Left ventricle myocardium superior (tissue), 1 donor: ENCODE measurements at places on chromosomes 11 and 22. TPM values are rescaled to one million over a fixed set of nuclear protein-coding genes. Genes with fewer than 3 reads are reported as not detected.
A peak's percentile ranks its signal among the peaks of the same experiment; 100 is the strongest.

DNA sequence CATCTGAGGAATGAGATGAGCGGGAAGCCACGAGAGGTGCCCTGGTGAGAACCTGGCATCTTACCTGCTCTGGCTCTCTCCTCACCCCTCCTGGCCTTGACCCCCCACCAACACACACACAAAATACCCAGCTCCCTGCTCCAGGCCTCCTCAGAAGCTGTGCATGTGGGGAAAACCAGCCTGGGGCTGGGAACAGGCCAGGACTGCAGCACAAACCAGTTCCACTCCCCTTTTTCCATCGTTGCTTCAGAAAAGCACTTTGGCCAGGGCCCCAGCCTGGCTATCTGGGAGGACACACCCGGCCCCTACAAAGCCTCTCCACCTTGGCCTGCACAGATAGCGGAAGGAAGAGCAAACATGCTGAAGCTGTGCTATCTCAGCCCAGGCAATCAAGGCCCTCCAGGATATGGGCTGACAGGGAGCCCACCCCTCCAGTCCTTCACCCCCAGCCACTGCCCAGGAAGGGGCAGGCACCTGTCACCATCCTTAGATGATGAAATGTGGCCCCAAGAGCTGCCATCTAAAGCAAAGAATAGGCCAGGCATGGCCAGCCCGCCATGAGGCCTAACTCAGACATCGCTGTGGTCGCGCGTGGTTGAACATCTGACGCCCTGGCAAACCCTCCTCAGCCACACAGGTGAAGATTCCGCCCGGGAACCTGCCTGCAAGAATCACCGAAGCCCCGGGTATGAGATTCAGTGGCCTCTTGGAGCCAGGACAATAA, 35.4 kb downstream of the PISD start:
- no peak for DNase-seq

The XKR3 gene
- not detected for total RNA-seq

The TRIM66 gene
- 2.6 TPM for total RNA-seq

The RCOR2 gene
- 14.5 TPM for total RNA-seq

The SLC25A18 gene
- 2.2 TPM for total RNA-seq

GRCh38 chr22:23466351-23466750, 113.7 kb downstream of the IGLL1 start:
- no peak for DNase-seq

DNA sequence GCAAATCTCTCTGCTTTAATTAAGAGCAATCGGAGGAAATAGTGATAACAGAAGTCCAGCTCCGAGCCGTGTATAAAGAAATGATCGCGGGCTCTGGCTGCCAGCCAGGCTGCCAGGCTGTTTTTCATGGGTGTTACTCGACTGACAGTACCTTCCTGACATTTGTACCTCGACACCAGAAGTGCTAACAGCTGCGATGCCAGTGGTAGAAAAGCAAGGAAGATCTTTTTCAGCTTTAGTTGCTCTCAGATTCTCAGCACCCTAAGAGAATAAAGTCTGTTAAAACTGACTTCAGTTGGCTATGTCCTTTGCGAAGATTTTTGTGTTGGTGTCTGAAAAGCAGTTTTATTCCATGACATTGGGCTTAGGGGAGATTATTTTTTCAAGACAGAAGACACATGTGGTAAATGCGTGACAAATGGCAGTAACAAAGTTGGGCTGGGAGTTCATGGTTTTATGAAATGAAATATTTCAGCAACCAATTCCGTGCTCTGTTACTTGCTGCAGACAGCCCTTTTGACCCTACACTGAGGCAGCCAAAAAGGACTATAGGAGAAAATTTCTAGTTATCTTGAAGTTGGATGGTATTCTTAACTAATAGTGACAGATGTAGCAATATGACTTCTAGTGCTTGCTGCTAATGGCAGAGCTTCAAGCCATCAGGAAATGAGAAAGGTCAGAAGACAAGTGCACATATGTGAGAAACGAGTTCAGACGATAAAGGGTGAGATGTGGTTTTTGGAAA, 296.2 kb downstream of the CNTN5 start:
- peak; percentile 71 for DNase-seq

DNA sequence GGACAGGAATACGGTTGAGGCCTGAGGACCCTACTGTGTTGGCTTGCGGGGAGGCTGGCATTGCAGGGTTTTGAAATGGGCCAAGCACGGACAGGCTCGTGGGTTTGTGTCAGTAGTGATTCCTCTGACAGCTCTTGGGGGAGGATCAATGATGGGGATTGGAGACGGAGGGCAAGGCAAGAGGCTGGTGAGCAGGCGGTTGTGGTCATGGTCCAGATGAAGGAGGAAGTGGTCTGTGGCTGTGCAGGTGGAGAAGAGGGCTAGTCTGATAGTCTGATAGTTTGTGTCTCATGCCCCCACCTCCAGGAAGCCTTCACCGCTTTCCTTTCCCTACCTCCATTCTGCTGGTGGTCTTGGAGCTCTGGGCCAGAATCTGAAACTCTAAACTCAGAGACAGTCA, 3.0 kb downstream of the MAFF start:
- no peak for DNase-seq

GRCh38 chr11:86255896-86256295, 11.3 kb downstream of the EED start:
- no peak for DNase-seq

DNA sequence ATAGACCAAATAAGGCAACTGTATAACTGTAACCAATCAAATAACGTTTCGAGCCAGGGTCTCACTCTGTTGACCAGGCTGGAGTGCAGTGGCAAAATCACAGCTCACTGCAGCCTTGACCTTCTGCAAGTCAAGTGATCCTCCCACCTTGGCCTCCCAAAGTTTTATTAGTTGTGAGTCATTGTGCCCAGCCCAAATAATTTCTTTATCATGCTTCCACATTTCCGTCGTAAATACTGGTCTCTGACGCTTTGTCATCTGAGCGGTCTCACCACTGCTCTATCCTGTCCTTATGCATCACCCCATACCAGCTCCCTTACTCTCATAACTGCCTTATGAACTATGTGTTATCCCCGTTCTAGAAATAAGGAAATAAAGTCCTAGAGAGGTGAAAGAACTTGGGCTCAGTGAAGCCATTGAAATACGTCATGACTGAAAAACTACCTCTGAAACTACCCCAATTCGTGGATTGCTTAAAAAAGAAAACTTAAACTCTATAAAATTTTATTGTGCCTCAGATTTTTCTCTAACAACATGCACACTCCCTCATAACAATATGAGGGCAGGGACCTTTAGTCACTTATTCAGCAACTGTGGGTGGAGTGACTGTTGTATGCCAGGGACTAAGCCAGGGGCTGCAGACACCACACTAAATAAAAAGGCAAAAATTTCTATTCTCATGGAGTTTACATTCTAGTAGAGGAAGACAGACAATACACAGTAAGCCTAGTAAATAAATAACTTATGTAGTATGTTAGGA, 15.8 kb upstream of the RTN4RL2 start:
- no peak for DNase-seq

The P2RY6 gene
- 1.5 TPM for total RNA-seq

DNA sequence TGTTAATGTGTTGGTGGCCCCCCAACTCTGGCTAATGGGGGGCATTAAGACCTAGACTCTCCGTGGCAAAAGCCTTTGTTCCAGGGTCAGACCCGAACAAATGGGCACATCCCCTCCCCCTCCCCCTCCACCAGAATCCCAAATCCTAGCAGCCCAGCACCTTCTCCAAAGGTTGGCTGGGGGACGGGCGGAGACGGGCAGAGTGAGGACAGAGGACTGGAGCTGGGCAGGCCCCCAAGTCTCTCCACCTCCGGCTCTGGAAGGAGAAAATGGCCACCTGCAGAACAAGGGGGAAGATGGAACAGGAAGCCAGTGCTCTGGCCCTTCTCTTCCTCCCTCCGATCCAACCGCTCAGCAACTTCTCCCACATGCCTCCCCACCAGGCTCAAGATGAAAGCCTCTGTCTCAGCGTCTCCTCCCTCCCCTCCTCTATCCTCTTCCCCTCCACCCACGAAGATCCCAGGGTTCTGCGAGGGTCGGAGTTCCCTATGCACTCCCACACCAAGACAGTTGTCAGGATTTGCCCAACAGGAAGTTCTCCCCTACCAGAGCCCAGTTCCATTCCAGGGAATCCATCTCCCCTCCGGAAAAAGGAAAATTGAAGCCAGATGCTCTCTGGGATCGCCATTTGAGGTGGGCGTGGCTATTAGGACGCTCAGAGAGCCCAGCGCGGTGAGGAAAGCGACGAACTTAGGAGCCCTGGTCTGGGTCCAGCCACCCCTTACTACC, 20.1 kb downstream of the ADA2 start:
- peak; percentile 63 for DNase-seq

DNA sequence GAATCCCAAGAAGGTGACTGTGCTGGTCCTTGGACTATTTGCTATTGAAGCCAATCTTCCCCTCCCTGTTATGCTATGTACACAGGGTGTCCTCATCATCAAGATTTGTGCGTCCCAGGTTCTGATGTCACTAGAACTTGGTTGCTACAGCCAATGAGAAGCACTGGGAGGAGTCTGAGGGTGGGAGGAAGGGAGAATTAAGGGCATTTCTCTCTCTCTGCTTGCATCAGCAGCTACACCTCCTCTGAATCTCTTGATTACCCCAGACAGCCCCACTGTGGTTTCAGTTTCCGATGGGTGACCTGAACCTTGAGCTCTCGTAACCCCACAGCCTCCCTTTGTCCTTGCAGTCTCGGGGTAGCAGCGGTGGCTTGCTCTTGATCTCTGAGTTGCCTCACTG, 212.4 kb upstream of the SESN3 start:
- no peak for DNase-seq

GRCh38 chr11:68454767-68455166, 5.8 kb upstream of the PPP6R3 start:
- no peak for DNase-seq

DNA sequence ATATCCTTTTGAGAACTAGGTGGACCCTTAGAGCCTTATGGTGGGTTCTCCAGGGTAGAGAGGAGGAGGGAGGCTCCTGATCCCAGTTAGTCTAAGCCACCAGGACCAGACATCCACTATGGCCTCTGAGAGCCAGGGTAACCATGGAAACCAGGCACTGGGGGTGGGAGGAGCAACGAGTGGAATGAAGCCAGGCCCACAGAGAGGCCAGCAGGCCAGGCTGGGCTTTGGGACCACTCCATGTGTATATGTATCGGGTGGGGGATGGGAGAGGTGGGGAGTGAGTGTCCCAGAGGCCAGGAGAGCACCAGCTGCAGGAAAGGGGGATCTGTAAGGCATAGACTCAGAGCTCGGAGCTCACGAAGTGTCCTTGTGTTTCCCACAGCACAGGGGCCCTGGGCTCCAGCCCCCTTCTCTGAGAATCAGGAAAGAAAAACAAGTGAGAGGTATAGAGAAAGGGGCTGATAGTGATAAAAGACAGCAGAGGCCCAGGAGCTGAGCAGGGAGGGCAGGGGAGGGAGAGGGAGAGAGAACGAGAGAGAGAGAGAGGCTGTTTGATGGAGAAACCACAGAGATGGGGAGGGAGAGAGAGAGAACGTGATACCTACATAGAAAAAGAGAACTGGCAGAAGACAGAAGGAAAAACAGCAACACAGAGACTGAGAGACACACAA, 15.5 kb upstream of the TSPAN18 start:
- DNase-seq, result no peak

DNA sequence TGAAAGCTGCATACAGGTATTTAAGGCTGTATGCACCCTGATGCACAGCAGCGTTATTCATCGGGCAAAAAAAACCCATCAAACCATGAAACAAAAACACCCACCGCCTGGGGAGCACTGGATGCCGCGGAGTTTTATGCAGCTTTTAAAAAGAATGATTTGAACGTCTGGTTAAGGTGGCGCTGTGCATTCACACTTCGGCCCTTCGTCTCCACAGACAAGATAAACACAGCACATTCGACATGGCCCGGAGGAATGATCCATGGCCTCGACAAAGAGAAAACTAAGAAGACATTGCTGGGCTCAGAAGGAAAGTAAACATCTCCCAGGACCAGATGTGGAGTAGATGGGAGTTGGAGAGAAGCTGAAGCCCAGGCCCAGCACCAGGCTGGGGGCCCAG, 40.8 kb upstream of the GAL start:
- no peak for DNase-seq

DNA sequence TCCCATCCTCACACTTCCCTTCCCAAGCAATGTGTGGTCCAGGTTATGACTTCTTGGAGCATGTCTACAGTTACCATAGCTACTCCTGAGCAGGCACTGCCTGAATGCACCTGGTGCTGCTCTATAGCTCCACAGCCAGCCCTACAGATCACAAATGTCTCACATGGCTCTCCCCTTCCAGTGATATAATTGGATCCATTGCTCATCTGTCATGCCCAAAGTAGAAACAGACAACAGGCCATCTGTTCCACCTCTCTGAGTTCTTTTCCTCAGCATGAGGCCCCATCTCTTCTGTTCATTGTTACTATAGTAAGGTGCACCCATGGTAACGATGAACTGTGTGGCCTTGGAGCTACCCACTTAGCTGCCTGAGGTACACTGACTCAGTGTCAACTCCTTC, 320.3 kb upstream of the ZC3H12C start:
- DNase-seq, result no peak

- DNase-seq, result no peak
Observed at GRCh38 chr11:27025312-27025955, 15.2 kb upstream of the BBOX1 start.

GRCh38 chr11:80328774-80329173, 887.9 kb upstream of the TENM4 start:
- no peak for DNase-seq

GRCh38 chr22:35615156-35615555, 2.0 kb downstream of the MB start:
- DNase-seq, result no peak

DNA sequence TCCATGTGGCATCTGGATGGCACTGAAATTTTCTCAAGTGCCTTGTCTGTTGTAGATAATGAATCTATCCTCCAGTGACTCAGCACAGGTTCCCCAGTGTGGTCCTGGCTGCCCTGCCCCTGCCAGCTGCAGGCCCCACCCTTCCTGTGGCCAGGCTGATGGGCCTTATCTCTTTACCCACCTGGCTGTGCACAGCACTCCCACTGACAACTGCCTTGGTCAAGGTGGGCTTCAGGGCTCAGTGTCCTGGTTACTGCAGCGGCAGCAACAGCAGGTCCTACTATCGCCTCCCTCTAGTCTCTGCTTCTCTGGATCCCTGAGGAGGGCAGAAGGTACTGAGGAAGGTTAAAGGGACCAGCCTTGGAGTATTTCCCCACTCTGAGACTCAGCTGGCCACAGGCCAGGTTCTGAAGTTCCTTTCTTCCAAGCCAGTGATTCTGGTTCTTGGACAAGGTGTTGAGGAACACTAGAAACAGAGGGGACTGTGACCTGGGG, 3.1 kb downstream of the HMBS start:
- DNase-seq, result no peak

GRCh38 chr11:101996111-101996510, 51.1 kb upstream of the CFAP300 start:
- no peak for DNase-seq

The SLC29A2 gene
- 22.6 TPM for total RNA-seq

DNA sequence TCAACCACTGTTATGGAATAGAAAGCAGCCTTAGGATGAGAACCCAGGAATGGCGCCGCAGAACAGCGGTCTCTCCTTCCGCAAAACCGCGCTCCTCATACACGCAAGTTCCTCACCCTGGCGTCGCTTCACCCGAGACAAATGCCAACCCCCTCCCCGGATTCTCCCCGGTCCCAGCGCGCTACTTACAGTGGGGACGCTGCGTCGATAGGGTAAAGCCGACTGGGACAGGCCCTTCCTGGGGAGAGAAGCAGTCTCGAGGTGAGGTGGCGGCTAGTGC, 287 bp downstream of the RPS13 start:
- DNase-seq, result no peak
